ENCODE measurements at places on chromosomes 2 and 18. TPM values are rescaled to one million over a fixed set of nuclear protein-coding genes. Genes with fewer than 3 reads are reported as not detected.

Gene EEF1B2
- total RNA-seq, result 413 TPM

Gene PRSS56
- 1.6 TPM for total RNA-seq

Gene ZNF892
- total RNA-seq, result 28.8 TPM

Gene SDC1
- total RNA-seq, result 17.1 TPM

Gene UGT1A8
- total RNA-seq, result not detected

Gene CPO
- not detected for total RNA-seq

Gene DCAF17
- 74.0 TPM for total RNA-seq

Gene TOGARAM2
- total RNA-seq, result 2.3 TPM

Gene SLC19A3
- 3.9 TPM for total RNA-seq

Gene SKA1
- total RNA-seq, result 5.5 TPM

Measured in diencephalon (tissue), 1 donor.